Sciatic nerve (tissue), 2 donors: ENCODE measurements at places on chromosomes 12 and 14.

GRCh38 chr12:43208221-43208620 is 343.8 kb downstream of the ADAMTS20 start:
- no peak for DNase-seq

- DNase-seq: no peak
Measured at GRCh38 chr12:54187075-54187474, 1.7 kb downstream of the SMUG1 start.

GRCh38 chr12:84789184-84789583 is 123.4 kb downstream of the SLC6A15 start:
- no peak for DNase-seq

- DNase-seq: peak; percentile 89
Measured at GRCh38 chr14:77862154-77862786, 62.4 kb downstream of the ADCK1 start.

DNA sequence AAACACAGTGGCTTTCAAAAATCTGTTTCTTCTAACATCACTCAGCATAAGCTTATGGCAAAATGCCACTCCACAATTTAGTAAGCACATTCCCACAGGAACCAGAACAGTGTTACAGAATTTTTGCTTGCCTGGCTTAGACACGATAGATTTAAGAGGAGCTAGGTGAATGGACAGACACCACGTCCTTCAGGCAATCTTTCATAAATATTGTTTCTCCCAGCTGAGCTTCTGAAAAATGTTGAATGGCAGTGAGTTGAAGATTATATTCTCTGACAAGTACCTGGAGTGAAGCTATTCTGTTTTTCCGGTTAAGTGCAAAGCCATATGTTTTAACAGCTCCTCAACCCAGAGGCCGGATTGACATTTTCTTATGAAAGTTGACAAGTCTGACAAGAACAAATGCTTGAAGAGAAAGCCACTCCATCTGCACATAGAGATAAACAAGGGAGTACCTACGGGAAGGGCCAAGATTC is 102.0 kb downstream of the FSCB start:
- no peak for DNase-seq

DNA sequence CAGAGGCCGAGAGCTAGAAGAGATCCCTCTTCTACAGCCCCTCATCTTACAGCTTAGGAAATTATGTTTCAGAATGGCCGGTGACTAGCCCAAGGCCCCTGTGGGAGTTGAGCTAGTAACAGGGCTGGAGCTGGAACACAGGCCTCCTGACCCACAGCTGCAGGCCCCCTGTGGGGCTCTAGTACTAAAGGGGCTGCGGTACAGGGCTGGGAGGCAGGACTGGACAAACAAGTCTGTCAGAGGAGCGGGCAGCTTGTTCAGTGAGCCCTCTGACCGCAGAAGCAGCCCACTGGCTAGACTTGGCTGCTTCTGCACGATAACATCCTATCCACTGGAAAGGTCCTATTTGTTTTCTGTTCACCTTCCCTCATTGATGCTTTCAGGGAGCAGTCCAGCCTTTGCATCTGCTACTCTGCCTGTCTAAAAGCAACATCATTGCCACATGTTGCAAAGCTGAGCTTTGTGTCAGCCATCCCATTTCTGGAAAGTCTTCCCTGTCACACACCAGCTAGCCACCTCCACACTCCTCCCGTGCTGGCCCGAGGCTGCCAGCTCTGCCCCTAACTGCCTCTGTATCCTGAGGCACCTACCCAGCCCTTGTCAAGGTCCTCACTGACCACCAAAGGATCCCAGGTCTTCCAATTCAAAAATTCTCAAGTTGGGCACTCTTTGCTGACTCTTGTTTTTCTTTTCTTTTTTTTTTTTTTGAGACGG is 10.2 kb downstream of the PSMC1 start:
- no peak for DNase-seq
